Stimulated activated CD8-positive, alpha-beta memory T cell treated with anti-CD3 and anti-CD28 coated beads, Interleukin-7, amount 100 ng/mL, for 4 hours (primary cell): ENCODE measurements at places on chromosomes 11 and 22.
A peak's percentile ranks its signal among the peaks of the same experiment; 100 is the strongest.

DNA sequence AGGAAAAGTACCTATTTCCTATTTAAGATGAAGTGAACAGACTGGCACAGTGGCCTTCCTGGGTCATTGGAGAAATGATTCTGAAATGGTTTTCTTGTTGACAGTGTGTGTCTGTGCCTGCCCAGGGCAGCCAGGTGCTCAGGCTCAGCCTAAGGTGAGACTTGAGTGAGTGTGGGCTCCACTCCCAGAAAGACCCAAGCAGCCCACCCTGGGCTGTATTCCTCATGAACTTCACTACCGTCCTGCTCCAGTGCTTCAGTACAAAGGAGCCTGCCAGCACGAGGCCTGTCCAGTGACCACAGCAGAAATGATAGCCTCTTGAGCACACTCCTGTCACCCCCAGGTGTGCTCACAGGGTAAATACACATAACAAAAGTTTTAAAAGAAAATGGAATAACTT lies 49.5 kb downstream of the GAB4 start:
- DNase-seq: no peak

GRCh38 chr11:46555267-46556054 lies 38.4 kb downstream of the AMBRA1 start:
- no peak for DNase-seq

DNA sequence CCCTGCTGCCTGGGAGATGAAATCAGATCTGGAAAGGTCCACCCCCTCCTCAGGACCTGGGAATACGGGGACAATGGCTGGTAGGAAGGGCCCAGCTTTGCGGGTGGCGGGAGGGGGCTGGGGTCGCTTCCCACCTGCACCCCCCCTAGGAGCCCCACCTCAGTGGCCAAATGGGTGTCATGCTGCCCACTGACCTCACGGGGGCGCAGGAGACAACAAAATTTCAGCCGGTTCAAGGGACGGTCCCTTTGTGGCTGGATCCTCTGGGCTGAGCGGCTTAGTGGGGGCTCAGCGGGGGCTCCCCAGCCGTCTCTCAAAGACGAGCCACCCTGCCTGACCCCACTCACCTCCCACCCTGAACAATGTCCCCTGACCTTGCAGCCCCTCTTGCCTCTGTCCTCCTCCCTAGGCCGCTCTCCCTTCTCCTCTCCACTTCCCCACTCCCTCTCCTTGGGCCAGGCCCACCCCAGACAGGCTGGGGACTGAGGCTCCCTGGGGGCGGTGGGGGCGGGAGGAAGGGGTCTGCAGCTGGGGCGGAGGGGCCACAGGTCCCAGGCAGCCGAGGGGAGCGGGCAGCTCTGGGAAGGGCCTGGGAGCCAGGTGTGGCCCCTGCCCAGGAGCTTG lies 39.3 kb upstream of the H19 start:
- DNase-seq: no peak

DNA sequence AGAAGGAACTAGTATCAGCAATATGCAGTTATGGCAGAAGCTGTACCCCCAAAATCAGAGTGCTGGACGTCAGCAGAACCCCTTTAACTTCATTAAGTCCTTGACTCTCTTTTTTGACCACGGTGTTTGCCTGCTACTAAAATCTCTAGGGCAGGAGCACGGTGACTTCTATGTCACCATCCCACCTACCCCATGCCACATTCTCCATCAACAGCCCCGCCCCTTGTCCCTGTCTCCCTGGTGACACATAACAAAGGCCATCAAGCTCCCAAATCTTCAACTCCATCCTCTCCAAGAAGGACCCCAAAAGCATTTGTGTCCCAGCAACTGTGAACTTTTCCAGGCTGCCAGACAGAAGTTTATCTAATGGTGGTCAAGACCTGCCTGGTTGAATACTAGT lies 894 bp downstream of the ADA2 start:
- DNase-seq: no peak

DNA sequence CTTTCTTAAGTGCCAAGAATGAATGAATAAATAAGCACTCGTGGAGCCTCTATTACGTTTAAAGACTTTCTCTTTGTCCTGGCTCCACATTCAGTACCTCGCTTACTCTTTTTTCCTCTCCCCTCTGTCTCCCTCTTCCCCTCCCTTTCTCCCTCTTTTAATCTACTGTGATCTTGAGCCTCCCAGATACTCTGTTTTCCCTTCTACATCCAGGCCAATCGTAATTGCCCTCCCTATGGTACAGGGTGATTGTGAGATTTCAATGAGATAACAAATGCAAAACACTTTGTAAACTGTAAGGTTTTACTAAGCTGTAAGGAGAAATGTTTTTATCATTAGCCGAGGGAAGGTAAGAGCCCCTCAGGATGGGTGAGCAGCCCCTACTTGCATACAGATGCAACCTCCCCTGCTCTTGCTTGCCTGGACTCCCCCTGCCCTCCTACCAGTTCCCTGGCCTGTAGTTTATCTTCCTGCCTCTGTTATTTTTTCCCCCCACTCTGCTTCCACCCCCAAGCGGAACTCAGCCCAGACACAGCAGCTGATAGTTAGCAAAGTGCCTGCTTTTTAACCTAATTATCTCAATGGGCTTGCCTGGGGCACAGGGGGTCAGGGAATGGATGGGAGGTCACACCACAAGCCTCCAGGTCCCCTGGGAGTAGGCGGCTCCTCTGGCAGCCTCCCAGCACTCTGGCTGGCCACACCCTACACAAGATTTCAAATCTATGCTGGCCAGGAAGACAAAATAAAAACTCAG lies 76.9 kb upstream of the CADM1 start:
- no peak for DNase-seq

- no peak for DNase-seq
These were observed 47.8 kb downstream of the BRSK2 start for GRCh38 chr11:1437500-1437899.

DNA sequence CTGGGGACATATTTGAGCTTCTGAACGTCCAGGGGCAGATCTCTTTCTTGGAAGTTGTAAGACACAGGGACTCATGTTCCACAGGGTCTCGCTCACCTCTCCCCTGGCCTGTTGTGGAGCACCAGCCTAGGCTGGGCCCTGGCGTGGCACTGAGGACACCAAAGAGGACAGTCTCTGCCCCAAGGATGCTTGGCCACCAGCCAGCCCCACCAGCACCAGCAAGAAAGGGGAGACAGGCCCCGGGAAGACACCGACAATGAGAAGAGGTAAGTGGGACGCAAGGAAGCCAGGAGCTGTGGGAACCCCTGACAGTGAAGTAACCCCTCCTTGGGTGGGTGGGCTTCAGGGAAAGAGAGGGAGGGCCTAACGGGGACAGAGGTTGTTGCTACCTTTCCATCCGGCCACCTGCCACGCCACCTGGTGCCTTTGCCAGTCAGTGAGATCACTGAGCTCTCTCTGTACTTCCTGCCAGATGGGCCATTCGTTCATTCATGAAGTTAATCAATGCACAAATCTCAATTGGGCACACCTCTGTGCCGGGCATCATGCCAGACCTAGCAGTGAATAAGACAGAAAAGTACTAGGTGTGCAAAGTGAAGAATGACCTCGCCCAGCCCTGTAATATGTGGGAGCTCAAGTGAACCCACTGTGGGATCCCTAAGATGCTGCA lies 11.1 kb downstream of the APOL5 start:
- no peak for DNase-seq

- no peak for DNase-seq
These were observed 65.4 kb upstream of the BLID start for GRCh38 chr11:122181372-122181771.

DNA sequence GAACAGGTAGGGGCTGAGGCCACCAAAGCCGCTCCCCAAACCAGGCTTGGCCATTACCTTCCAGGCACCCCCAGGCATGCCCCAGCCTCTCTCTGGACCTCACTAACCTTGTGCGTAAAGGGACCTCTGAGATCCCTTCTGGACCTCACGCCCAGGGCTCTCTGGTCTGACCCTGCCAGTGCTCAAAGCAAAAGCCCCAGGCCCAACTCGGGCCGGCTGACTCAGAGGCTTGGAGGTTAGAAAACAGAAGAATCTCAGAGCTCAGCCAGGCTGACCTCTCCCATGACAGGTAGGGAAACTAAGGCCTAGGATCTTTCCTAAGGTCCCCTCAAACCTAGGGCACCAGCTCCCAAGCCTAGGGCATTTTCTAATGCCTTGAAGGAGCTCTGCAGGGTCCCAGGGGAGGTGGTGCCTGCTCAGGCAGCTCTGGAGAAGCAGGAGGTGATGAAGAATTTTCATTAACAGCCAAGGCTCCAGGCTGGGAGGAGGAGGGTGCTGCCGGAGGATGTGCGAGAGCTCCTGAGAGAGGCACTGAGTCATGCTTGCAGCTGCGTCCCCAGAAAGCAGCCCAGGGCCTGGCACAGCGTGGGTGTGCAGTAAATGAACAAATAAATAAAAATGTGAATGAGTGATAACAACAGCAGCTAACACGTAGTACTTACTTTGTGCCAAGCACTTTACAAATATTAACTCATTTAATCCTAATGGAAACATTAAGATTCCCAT lies 25.6 kb downstream of the ARRB1 start:
- peak; percentile 38 for DNase-seq
